GM12892 (cell line): ENCODE measurements at places on chromosomes 2 and 18.

- no peak for DNase-seq
These were observed 316.5 kb downstream of the IRS1 start for GRCh38 chr2:226483143-226483542.

DNA sequence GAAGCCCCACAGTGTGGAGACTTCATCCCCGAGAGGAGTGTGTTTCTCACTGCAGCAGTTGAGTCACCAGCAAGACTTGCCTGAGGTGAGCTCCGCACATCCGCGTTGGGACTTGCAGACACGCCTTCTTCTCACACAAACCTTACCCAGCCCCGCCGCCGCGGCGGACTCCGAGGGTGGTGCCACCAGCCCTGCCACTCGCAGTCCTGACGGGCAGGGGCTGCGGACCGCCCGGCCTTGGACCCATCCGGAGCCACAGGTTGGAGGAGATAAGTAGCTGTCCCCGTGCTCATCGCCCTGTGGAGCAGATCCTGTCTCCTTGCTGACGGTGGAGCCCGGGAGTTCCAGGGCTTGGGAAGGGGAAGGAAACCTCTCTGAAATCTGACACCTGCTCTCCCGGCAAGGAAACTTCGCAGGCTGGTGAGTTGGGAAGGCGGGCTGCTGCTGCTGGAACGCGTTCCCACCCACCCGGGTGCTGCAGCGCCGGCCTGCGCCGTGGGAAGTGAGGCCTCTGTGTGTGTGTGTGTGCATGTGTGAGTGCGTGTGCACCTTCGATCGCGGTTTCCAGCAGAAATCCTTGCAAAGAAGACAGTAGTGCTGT is at the start of gene RAB27B:
TSS of gene RAB27B (plus strand) at position 197 of the 601 bp plus-strand sequence. CDS start 49,109 bp downstream, outside the sequence.
- no peak for DNase-seq

GRCh38 chr18:77095391-77096371 is 36.9 kb downstream of the MBP start:
- DNase-seq = no peak

DNA sequence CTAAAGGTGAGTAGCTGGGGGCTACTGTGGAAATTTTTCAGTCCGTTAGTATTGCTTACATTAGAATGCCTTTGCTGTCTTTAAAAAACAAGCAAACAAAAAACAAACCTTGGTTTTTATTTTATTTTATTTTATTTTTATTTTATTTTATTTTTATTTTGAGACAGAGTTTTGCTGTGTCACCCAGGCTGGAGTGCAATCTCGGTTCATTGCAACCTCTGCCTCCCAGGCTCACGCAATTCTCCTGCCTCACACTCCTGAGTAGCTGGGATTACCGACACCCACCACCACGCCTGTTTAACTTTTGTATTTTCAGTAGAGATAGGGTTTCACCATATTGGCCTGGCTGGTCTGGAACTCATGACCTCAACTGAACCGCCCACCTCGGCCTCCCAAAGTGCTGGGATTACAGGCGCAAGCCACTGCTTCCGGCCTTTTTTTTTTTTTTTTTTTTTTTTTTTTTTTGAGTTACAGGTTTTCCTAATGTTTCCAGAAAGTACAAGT is 732.6 kb downstream of the KCNJ3 start:
- no peak for DNase-seq

DNA sequence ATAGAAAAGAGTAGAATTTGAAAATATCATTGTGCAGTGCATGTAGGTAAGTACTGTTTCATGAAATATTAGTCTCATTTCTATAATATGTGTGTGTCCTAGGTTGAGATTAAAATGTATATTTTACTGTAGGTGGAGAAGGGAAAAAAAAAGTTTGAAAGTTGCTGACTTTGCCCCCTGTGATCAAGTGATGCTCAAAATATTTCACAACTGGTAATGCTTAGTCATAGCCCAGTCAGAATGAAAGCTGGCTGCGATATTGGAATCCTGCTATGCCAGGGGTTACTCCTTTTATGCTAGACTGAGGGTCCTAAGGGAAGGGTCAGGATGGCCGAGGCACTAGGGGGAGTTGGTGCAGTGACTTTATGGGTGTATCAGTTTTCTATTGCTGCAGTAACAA is 19.5 kb upstream of the CFAP36 start:
- DNase-seq = no peak

DNA sequence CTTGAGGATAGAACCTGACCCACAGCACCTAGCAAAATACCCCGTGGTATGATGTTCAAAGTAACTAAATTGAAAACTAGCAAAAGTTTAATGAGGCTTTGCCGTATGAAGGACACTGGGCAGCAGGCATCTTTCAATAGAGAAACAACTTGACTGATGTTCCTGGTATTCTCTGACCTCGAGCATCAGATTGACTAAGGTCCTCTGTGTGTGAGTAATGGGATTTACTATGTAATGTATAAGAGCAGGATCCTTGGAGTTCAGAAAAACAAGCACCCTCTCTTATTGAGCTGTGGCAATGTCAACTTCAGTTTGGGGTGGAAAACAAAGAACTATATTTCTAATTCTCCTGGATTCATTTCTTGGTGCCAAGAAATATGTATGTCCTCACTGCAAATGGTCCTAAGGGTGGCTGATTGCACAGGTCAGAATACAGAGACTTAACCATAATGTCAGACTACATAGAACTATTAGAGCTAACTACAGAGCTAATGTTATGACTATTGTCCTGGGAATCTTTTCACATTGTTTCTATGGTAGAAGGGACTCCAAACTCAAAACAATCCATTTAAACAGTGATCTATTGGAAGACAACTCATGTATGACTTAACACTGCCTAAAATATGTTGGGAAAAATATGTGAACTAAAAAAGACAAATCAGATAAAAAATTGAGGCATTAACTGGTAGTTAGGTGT is 4.4 kb downstream of the TNFAIP6 start:
- no peak for DNase-seq

DNA sequence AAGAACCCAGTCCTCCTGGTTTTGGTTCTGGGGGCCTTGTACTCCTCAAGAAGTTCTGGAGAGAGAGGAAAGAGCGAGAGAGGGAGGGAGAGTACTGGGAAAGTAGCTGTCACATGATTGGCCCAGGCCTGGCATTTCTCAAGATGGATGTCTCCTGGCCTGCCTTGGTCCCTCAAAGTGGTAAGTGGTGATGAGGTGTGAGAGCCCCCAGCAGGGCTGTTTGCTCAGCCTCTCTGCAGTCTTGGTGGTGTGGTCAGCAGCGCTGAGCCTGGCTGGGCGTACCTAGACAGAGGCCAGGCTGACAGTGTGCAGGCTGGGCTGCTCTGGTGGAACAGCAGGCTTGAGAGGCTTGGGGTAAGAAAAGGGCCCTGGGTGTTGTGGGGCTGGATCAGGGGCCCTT is 2.5 kb downstream of the SPEG start:
- no peak for DNase-seq

GRCh38 chr2:187918996-187919821 is 365.0 kb upstream of the TFPI start:
- DNase-seq = no peak

GRCh38 chr2:185978634-185979407 is 240.2 kb downstream of the FSIP2 start:
- no peak for DNase-seq

DNA sequence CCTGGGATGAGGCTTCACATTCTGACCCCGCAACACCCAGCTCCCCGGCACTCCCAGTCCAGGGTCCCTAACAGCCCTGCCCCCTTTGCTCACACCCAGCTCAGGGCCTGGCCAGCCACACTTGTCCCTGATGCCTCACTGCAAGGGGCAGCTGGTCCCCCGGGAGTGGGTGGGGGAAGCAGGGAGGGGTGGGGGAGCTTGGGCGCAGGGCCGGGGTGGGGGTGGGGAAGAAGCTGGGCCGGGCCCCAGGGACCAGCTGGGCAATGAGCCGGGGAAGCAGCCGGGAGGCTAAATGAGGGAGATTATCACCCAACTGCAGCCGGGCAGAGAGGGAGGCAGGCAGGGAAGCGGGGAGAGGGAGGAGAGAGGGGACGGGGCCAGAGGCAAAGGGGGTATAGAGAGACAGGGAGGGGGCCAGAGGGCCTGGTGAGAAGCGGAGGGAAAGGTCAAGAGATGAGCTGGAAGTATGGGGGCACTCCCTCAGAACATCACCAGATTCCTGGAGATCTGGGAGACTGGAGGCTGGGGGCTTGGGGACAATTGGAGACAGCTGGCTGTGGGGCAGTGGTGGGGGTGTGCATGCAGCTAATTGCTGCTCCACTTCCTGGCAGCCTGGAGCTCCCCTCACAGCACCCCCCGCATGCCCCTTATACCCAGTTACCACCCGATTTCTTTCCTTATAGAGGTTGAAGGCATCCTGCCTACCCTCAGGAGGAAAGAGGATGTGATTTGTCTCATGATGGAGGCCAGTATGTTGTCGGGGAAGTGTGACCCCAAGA is 2.5 kb upstream of the ASIC4 start:
- no peak for DNase-seq

DNA sequence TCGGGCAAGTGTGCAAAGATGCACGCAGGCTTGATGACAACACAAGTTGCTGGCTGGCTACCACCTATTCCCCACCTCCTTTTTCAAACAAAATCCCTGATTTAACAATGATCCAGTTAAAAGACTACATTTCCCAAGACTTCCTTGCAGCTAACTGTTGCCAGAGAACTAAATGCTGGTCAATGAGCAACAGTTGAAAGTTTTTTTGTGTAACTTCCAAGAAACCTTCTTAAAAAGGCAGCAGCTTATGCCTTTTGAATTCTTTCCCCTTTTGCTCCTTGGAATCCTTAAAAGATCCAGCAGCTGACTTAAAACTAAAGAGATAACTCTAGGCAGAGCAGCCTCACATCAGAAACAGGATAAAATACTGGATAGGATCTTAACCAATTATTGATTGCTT is 38.5 kb downstream of the NPHP1 start:
- DNase-seq = no peak

DNA sequence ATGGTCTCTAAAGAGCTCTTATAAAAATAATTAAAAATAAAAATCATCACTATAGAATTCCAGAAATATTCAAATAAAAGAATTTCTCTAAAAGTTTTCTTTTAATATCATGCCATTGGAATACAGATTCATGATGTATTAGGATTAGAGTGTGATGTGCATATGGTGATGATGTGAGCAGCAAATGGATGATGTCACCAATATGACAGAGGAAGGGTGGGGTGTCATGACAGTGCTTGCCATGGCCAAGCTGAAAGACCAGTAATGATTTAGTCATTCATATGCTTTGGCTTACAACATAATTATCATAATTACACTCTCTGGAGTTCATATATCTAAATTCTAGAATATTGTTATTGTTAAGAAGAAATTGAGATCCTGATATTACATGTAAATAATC is 27.4 kb upstream of the TTC32 start:
- DNase-seq = no peak

GRCh38 chr2:220104871-220105351 is 477.5 kb downstream of the SLC4A3 start:
- no peak for DNase-seq

DNA sequence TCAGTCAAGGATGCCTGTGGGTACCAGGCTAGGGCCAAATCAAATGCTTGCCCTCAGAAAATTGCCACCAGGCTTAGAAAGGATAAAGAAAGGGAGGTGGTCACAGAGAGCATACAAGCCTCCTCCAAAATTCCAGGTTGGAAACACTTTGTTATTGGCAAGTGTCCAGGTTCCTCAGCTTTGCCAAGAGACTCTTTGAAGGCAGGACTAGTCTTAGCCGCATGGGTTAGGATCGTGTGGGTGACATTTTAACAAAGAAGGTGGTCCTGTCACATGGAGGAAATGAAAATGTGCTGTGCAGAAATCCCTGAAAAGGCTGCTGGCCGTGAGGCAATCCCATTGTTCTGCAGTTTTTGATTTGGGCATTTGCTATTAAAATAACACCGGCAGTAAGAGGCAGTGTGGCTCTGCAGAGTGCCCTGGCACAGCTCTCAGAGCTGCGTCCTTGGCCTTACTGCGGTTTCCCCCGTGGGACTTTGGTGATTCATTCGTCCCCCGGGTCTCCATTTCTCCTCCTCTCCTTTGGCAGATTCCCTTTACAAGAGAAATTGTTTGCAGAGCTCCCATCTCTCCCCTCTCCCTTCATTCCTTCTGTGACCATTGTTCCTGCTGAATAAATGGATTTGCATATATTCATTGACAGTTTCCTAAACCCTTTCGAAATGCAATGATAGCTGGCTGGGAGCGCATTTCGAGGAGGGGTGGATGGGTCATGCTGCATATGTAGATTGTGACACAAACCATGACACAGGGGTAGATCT is 187.3 kb downstream of the VAPA start:
- DNase-seq = no peak

- DNase-seq = no peak
These were observed 54.7 kb downstream of the ARHGAP15 start for GRCh38 chr2:143183804-143184463.

DNA sequence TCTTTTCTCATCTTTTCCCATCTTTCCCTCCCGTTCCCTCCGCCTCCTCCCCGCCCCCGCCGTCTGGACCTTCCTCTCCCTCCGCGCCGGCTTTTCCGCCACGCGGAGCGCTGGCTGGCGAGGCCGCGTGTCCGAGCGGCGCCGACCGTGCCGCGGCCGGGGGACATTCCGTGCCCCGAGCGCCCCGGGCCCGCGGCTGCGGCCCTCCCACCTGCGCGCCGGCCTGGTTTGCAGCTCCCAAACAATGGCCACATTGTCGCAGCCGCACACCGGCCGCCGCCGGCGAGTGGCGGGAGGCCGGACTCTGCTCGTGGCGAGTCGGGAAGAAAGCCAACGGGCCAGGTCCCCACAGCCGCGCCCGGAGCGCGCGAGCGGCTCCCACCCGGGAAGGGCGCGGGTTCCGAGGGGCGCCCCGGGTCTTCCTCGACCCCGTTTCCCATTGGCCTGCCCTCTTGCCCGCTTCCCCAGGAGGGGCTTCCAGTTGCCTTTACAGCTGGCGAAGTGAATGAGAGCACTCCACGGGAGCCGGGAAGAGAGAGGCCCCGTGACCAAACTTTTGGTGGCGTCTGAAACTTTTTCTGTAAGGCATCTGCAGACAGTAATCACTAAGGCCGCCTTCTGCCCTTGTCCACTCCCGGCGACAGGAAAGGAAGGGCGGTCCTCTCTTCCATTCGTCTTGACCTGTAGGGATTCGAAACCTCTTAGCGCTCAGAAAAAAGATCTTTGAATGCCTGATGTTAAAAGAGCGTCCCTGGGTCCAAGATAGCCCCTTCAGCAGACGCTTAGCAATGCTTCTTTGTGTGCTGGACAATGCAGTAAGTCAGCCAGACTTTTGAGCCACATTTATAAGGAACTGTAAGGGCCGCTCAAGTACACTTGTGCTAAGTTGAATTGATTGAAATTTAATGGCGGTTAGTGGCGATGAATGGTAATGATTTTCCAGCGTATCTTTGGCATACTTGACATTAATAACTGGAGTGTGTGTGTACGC is 6.2 kb downstream of the GLI2 start:
- DNase-seq = no peak

GRCh38 chr18:63757541-63757940 is 17.7 kb upstream of the SERPINB7 start:
- DNase-seq = no peak

- DNase-seq = no peak
These were observed 7.4 kb upstream of the B3GNT7 start for GRCh38 chr2:231387904-231388724.

- DNase-seq = no peak
These were observed 100.9 kb downstream of the PID1 start for GRCh38 chr2:229170171-229170570.

GRCh38 chr2:25421289-25421688 is 79.6 kb upstream of the DNMT3A start:
- DNase-seq = no peak
